ENCODE measurements at places on chromosomes 4 and X.

- DNase-seq = no peak
These were observed 68.2 kb downstream of the FUNDC1 start for GRCh38 chrX:44474410-44474809.

GRCh38 chr4:35653451-35653850 lies 590.9 kb downstream of the ARAP2 start:
- DNase-seq = no peak

DNA sequence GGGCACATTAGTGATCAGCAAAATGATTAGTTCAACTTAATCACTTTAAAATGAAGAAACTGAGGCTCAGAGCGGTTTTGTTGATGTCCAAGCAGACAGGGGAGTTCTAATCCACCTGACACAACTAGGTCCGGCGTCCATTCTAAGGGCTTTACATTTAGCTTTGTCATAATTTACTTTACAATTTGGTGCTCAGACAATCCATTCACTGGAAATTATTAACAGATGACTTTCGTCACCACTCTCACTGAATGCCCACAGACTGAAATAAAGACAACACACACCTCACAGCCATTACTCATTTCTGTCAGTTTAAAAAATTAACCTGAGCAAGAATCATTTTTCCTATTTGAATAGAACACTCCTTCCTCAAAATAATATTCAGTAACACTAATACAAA lies 10.8 kb downstream of the NR3C2 start:
- DNase-seq = no peak

- no peak for DNase-seq
These were observed 156.5 kb upstream of the ETNPPL start for GRCh38 chr4:108919226-108919893.

- DNase-seq = no peak
These were observed 19.7 kb upstream of the SOX3 start for GRCh38 chrX:140524556-140524955.

GRCh38 chr4:48388525-48389154 lies 47.3 kb downstream of the SLAIN2 start:
- DNase-seq = no peak

- no peak for DNase-seq
These were observed 385.2 kb upstream of the FAT1 start for GRCh38 chr4:187108845-187109244.

DNA sequence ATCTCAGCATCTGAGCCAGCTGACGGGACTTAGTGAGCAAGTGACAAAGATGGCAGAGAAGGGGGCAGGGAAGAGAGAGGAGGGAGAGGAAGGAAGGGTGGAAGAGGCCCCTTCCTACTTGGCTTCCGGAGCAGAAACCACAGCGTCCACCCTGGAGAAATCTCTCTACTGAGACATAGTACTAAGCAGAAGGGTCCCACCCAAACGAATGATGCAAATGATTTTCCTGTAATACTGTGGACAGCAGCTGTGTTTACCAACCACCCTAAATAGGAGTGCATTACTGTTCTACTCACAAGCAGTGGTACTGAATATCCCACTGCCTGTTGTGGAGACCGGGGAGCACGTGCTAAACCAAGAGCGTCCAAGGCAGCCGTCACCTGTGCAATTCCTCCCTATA lies 29.4 kb downstream of the DTHD1 start:
- no peak for DNase-seq

DNA sequence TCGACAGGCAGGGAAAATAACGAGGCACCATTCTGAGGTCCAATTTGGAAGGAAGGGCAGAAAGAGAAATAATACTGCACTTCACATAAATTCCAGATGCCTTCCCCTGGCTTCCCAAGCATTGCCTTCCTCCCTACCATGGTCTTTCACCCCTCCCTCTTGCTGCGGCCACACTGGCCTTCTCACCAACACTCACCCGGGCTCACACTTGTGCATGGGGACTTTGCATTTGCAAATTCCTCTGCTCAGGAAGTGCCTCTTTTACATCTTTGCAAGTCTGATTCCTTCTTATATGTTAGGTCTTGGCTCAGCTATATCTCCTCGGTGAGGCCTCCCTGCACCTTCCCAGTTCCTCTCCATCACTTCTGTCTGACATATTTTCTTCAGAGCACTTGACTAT lies 199.4 kb downstream of the CHIC2 start:
- DNase-seq = no peak

DNA sequence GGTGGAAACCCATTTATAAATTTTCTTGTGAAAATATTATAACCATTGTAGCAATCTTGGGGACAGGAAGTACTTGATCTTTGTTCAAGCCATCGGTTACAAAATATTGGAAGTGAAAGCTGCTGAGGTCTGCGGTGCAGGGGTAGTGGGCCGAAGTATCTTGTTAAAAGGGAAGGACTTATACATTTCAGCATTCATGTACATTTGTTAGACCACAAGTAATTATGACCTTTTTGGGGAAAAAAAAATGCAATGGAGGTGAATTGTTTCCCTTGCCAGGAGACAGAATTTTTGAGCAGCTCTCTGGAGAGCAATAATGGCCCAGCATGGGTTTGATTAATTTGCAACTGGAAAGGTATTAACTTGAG lies 121.3 kb downstream of the EGF start:
- DNase-seq = no peak

GRCh38 chr4:26238778-26239679 lies 81.8 kb upstream of the RBPJ start:
- DNase-seq = no peak

DNA sequence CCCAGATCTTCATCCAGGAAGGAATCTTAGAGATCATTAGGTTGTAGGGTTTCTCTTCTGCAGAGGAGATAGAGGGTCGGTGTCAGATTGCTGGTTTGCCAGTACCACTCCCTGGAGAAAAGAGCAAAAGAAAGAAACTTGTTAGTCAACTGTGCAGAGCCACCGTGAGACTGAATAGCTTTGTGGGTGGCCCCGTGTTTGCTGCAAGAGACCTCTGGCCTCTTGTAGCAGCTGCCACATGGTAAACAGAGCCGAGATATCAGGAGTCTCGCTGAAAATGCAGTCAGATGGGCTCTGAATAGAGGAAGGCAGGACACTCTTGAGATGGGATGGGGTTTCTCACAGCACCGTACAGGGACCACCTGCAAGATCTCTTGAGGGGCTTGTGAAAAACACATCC lies 149.7 kb downstream of the PTTG2 start:
- DNase-seq = no peak

- no peak for DNase-seq
These were observed 223.0 kb downstream of the SOWAHB start for GRCh38 chr4:76674983-76675382.

DNA sequence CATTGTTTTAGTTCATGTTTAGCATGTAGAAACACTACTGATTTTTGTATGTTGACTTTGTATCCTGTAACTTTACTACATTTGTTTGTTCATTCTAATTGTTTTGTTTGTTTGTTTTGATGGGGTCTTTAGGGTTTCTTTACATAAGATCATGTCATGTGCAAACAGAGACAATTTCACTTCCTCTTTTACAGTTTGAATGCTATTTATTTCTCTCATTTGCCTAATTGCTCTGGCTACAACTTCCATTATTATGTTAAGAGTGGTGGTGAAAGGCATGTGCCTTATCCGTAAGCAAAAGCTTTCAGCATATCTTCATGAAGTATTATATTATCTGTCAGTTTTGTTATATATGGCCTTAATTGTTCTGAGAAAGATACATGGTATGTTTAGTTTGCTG lies 571.1 kb downstream of the PCDH7 start:
- DNase-seq = no peak

DNA sequence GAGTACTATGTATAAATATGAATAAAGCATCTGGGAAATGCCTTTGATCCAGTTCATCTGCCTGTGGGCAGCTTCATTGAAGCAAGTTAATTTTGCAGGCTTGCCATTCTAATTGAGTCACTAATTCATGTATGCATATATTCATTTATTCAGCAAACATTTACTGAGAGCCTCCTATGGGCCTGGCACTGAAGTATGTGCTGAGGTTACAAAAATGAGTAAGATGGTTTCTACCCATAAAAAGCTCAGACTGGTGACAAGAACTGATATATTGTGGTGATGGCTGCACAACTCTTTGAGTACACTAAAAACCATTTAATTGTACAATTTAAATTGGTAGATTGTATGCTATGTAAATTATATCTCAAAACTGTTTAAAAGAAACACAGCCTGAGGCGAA lies 1.1 kb upstream of the MRPL1 start:
- DNase-seq = no peak

- no peak for DNase-seq
These were observed 1049.2 kb upstream of the INTU start for GRCh38 chr4:126583509-126583908.

DNA sequence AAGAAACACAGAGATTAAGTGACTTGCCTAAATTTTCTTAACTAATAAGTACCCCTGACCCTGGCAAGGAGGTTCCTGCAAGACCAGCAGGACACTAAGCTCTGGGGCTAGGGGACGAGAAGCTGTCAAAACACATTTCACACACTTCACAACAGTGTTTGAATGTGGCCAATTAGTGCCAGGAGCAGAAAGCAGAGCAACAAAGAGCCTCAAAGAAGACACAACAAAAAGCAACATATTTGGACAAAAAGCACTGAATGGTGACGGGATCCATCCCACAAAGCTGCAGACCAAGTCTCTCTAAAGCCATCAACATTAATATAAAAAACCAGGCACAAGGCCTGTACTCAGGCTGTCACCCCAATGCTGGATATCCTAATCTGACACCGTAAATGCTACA lies 361.9 kb upstream of the RASGEF1B start:
- DNase-seq = no peak

DNA sequence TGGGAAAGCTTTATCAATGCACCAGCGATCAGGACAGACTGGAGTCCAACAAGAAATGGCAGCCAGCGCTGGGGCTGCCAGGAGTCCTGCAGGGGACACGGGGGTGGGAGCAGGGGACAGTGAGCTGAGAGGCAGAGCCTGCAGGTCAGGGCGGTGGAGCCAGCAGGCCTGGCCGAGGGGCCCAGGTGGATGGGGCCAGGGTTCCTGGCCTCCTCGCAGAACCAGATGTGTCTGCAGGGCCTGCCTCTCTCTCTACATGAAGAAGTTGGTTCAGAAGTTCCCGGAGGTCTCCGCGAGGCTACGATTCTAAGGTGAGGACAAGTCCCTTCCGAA lies 63.6 kb downstream of the CPZ start:
- no peak for DNase-seq

DNA sequence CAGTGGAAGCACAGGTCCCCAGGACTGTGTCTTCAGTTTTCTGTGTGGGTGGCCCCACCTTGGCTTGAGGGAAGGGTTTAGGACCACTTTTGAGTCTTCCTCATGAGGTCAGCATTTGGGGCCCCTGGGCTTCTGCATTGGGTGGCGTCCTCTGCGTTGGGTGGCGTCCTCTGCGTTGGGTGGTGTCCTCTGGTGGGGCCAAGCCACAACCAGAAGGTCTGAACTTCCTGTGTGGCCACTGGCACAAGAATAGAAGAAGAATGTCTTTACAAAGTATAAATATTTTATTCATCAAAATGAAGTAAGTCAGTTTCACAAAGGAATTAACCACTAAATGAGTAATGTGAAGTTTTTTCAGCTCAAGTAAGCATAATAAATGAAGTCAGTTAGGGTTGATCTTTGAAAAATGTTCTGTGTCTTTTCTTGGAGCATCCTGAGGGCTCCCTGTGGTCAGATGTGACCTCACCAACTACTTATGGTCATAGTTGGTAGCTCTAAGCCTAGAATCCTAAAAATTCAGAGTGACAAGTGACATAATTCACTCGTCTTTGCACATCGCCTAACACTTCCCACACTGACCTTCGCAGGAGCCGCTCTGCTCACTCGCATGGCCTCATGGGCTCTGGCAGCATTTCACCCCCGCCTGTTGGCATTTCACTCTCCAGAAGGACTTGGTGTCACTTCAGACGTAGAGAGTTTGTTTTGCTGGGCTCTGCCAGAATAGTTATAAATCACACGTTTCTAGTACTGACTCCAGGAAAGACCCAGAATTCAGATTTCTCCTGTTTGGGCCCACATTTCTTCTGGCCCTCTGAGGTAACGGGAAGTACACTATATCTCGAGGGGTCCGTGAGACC lies 39.0 kb upstream of the HGFAC start:
- no peak for DNase-seq

DNA sequence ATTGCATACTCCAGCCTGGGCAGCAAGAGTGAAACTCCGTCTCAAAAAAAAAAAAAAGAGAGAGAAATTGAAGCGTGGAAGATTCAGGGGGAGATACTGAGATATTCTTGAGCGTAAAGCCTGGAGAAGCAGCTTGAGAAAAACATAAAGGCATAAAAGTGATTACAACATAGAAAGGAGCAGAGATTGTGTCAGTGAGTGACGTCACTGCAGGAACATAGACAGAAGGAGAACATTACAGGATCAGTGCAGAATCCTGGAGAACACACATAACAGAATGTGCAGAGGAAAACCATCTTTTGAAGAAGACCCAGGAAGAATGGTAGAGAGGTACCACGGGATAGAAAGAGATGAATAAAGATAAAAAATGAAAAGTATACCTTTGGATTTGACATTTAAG lies 147.0 kb downstream of the APBB2 start:
- no peak for DNase-seq

DNA sequence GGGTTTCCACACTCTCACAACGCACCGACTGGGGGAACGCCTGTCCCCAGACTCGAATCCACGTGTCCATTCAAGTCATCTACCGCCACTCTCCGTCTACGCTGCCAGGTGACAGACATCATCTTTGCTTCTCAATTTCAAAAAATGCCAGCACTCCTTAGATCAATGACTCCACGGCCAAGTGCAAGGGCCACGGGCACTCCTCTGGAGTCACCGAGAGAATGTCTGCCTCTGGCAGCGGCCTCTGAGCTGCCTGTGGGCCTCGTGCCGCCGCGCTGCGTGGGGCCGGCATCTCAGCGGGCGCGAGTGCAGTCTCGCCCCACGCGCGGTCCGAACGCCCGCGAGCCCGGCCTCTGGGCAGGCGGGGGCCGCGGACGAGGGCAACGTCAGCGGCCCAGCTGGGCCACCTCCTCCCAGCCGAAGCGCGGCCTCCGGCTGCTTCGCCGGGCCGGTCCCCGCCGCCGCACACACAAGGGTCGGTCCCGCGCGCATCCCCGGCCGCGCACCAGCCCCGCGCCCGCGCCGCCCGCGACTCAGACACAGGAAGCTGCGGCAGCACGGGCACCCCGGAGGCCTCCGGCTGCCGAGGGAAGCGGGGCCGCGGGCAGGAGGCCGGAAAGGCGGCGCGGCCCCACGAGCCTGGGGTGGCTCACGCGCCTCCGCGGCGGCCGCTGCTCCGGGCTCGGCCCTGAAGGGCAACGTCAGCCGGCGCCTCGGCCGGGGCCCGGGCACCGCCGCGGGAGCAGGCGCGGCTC lies 450 bp downstream of the ACSL1 start:
- DNase-seq = no peak

- DNase-seq = no peak
These were observed 82.8 kb downstream of the NAT8L start for GRCh38 chr4:2141762-2142451.

DNA sequence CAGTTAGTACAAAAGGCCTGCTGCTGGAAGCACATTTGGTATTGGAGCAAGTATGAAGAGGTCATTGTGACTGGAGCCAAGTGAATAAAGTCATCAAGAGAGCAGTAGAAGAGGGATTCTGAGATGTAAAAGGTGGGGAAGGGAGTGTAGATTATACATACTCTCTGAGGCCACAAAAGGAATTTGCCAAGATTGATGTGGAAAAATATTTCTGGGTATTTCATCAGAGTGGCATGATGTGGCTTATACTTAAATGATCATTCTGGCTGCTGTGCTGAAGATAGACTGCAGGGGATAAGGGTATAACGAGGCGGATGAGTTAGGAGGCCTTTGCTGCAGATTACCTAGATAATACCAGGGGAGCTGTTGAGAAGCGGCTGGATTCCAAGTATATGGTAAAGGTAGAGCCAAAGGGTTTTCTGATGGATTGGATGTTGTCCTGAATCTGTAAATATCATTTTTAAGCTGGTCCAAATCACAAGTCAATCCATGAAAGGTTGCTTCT lies 231.8 kb upstream of the AGA start:
- DNase-seq = no peak

- DNase-seq = no peak
These were observed 305.3 kb upstream of the INTU start for GRCh38 chr4:127327491-127327890.

Data from stimulated activated CD8-positive, alpha-beta memory T cell treated with anti-CD3 and anti-CD28 coated beads, Interleukin-7, amount 100 ng/mL, for 24 hours (primary cell).